ENCODE measurements at places on chromosomes 2 and 18. TPM values are rescaled to one million over a fixed set of nuclear protein-coding genes. Genes with fewer than 3 reads are reported as not detected.

DNA sequence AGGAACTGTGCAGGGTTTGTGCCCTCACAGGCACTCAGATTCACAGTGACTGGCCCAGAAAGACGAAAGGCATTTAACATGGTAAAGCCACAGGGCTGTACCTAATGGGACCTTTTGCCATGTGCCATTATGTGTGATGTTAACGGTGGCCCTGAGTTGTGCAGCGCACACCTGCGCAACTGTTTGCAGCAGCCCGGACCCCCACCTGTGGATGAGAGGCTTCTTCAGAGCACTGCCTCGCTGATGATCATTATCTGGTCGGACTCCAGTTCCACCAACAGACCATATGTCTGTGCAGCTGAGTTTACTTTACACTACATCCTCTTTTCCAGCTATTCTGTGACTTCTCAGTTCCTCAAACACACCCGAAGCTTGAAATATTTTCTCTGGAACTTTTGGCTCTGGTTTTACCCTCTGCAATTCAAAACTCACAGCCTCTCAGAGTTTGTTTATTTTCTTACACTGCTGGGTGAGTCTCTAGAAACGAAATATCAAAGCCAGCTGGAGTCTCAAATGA is 35.6 kb upstream of the UBE2F start:
- no peak for DNase-seq

DNA sequence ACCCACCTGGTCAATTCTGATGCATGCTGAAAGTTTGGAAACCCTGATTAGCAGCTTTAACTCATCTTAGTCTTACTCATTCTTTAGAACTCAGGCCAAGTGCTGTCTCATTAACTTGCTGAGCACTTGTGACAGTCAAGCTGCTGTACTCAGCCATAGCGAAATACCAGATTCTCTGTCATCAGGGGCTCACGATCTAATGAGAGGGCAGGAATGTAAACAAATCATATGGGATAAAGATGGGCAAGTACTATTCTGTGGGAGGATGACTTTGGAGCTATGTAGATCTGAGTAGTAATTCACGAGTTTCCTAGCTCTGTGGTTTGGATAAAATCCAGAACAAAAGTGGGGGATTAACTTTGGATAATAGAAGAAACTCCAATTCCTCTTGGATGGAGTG is 376.6 kb downstream of the HRH4 start:
- DNase-seq: no peak

DNA sequence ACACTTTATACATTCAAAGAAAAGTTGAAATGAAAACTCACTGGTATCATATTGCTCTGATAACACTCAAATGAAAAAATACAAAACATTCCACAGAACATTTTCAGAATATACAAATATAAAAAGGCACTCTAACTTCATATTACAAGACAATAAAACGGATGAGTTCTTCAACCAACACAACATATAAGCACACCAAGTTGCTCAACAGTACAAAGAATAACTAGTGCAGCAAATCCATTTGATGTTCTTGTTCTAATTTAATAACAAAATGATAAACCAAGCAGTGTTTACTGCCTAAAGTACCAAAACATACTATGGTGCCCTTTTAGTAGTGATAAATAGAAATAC is 60.8 kb upstream of the PGAP1 start:
- DNase-seq: no peak

DNA sequence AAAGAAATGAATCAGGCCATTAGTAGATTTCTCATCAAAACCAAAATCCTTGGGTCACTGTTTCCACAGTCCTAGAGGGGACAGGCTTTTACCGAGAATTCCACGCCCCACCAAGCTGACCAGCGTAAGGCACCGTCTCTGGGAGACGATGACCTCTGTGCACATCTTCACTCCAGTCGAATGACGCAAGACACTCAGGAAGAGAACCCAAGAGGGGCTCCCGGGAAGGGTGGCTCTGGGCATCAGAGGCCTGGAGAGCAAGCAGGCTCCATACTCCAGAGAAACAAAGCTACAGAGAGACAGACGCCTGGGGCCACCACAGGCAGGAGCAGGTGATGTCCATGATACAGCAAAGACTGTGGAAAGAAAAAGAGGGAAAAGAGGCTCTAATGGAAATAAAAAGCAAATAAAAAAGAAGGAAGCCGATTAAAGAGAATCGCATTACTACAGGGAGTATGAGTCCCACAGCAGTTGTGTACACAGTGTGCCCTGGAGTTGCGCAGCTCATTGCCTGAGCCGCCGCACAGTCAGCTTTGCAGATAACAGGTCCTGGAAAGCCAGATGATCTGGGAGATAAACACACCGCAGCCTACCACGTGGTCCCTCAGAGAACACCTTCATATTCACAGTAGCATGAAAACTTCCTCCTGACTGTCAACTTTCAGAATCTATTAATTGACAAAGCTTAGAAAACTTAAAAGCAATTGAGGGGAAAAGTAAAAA is 572.7 kb upstream of the SALL3 start:
- DNase-seq: no peak

The DUSP2 gene
- total RNA-seq: 319 TPM

The MARCHF7 gene
- 69.4 TPM for total RNA-seq

The PPP1R1C gene
- total RNA-seq: not detected

The SMCHD1 gene
- 316 TPM for total RNA-seq

Measured in T-helper 17 cell (primary cell).